ENCODE measurements at places on chromosomes 4 and X.

DNA sequence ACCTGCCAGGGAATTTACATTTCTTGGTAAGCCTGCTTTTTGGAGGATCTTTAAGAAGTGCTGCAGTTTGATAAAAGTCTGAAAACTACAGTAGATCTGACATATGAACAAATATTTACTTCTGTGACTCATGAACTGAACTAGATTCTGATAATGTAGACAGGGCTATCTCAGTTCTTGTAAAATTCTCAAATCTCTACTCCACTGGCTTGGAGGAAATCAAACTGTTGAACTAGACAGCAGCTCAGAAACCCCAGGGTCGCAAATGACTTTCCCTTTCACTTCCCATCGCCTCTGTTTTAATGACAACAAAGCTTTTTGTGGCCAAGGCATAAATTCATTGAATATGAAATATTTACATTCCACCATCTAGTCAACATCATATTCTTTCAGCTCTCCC is 15.4 kb upstream of the OCIAD1 start:
- no peak for DNase-seq

DNA sequence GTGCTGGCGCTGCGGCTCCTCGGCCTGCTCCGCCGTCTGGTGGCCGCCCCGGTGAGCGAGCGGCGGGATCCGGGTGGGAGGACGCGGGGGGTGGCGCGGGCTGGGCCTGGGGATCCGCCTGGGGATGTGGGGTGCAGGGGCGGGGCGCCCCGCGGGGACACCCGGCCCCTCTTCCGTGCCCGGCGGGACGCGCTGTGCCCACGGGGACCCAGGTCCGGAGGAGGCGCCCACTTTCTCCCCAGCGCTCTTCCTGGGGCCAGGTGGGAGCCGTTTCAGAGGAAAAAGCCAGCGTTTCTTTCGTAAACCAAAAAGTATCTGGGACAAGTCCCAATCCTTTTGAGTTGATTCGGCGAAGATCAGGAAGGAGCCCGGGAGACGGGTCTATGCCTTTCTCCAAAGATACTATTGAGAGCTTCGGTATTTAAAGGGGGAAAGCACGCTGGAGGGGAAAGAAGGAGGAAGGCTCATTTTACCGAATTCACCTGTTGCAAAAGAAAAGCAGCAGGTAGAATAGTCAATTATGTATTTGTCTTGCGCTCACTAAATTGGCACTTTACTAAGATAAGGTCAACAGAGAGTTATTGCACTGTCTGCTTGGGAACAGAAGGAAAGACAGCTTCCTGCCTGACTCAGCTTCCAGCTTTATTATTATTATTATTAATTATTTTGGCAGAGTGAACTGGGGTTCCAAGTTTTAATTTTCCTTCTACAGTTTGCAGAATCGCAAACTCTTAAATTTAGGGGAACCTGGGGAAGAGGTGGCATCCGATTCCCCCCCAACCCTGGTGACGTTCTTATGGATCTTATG is 81.5 kb upstream of the CD99 start:
- DNase-seq, result no peak

GRCh38 chr4:56007154-56007553 is 58.4 kb downstream of the CEP135 start:
- DNase-seq, result no peak

- DNase-seq, result no peak
Observed at GRCh38 chrX:16825264-16826035, 39.2 kb downstream of the TXLNG start.

GRCh38 chr4:37815591-37815990 is 10.9 kb upstream of the PGM2 start:
- DNase-seq, result no peak

- no peak for DNase-seq
Observed at GRCh38 chr4:1572010-1572385, 112.1 kb downstream of the FAM53A start.

- DNase-seq, result no peak
Observed at GRCh38 chr4:184755278-184755677, 21.4 kb upstream of the CENPU start.

- no peak for DNase-seq
Observed at GRCh38 chr4:77819404-77819842, 255 bp upstream of the CNOT6L start.

DNA sequence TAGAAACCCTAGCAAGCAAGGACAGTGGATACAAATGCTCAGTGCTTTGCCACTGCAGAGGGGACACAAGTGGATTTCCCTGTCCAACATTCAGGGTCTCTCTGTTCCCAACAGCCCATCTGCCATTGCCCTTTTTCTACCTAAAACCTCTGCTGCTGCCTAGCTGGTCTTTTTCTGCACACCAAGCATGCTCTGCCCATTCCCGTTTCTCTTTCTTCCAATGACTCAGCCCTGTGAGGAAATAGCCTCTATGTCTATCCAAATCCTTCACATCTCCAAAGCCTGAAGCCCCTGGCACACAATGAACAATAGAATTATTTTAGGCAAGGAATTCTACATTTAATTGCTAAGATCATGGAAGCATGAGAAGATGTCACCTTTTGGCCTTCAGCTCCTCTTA is 5.7 kb upstream of the AMELX start:
- DNase-seq, result no peak

GRCh38 chr4:166121897-166122296 is 248.9 kb downstream of the TLL1 start:
- no peak for DNase-seq

DNA sequence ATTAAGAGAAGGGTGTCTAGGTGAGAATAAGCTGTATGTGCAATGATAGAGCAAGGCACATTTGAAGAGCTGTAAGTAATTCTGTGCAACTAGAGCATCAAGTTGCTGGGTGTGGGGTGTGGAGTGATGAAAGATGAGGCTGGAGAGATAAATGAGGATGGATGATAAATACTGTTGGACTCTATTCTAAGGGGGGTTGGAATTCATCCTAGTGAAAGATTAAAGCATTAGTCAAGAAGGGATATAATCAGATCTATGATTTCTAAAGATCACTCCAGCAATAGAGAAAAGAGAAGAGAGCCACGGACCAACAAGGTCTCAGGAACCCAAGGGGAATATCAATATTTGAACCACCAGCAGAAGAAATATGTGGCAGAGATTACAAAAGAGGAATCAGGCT is 415.0 kb upstream of the RPS6KA3 start:
- no peak for DNase-seq

GRCh38 chr4:160819791-160820190 is 1344.0 kb downstream of the FSTL5 start:
- no peak for DNase-seq

- no peak for DNase-seq
Observed at GRCh38 chrX:69138512-69138911, 26.7 kb downstream of the PJA1 start.

GRCh38 chr4:38328989-38329729 is 334.8 kb upstream of the KLF3 start:
- no peak for DNase-seq

GRCh38 chrX:45766981-45767501 is 566.4 kb upstream of the DIPK2B start:
- no peak for DNase-seq

DNA sequence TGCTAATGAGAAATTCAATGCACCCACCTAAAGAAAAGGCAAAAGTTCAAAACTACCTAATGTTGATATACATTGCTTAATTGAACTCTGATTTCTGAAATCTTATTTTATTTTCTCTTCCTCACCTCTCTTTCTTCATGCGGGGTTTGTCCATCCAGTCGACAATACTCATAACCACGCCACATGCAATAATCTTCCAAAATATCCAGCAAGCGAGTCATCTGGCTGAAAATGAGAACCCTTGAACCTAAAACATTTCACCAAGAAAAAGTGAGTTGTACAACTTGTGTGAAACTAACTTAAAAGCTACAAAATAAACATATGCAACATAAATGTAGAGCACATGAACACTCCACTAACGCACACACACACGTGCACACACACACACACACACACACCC is 26.7 kb downstream of the SMARCA1 start:
- DNase-seq, result no peak

- peak; percentile 65 for DNase-seq
Observed at GRCh38 chrX:18354369-18355223, at the start of gene SCML2. Gene SCML2, minus strand, starts transcription at chrX:18354688. Its CDS starts 20,617 bp downstream, at chrX:18334071.

- DNase-seq, result no peak
Observed at GRCh38 chr4:115596265-115597001, 483.0 kb upstream of the NDST4 start.

- DNase-seq, result no peak
Observed at GRCh38 chr4:24245491-24245820, 338.9 kb downstream of the DHX15 start.

GRCh38 chr4:154961263-154961662 is 180.2 kb downstream of the RBM46 start:
- no peak for DNase-seq

DNA sequence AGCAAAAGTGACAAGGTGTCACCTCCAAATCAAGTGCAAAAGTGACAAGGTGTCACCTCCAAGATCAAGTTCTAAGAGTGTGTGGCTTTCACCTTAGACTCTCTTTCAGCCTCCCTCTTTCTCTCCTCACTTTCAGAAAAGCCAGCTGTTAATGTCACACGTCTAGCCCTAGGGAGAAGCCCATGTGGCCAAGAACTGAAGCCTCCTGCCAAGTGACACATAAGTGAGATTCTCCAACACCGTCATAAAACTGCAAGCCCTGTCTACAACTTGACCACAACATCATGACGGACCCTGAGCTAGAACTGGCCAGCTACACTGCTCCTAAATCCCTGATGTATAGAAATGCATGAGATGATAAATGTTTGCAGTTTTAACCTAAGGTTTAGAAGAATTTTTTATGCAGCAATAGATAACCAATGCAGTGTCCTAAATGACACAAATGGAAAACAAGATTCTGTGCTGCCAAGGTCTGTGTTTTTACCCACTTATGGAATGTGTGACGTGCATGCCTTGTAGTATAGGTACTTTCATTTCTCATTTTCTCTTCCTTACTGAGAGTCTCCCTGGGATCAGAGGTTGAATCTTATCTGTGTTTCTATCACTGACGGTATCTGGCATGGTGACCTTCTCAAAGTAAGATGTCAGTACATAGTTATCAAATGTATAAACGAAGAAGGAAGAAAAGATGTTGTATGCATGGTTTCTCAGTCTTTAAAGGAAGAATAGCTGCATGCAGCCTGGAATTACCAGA is 25.0 kb downstream of the NLGN4X start:
- no peak for DNase-seq

DNA sequence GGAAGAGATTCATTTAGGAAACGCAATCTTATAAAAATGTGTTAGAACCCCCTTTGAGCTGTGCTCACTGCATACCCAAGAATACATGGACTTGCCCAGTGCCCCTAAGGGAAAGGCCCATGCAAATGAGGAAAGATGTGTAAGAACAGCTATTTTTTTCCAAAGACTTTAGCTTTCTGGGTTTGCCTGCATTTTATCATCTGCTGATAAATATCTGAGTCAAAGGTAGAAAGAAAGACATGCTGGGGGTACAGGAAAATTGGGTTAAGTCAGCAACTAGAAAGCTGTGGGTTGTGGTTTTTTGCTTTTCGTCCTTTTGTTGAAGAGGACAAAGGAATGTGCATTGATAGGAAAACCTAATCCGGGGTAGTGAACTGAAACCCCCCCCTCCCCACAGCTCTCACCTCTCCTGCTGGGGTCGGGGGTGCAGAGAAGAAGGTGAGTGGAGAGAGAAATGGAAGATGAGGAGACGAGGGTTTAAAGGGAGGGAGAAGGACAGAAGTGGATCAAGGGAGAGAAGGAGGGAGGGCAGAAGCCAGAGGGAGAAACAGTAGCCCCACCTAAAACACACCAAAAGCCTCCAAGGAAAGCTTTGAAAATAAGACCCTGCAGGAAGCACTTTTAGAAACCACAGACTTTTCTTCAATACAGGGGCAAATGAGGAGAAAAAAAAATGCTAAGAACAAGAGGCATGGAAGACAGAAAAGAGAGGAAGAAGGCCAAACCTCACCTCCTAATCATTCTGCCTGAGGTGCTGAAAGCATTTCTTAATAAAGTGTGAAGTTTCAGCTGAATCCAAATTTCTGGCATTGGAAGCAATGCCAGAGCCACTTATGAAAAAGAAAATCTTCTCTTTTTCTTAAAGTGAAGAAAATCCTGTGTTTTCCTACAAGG is 49.3 kb downstream of the KDR start:
- DNase-seq, result no peak

Data from NCI-H1930 (cell line).